ENCODE measurements at places on chromosomes 2 and 18.

- DNase-seq = no peak
Observed at GRCh38 chr2:120118018-120118417, 105.1 kb downstream of the EPB41L5 start.

DNA sequence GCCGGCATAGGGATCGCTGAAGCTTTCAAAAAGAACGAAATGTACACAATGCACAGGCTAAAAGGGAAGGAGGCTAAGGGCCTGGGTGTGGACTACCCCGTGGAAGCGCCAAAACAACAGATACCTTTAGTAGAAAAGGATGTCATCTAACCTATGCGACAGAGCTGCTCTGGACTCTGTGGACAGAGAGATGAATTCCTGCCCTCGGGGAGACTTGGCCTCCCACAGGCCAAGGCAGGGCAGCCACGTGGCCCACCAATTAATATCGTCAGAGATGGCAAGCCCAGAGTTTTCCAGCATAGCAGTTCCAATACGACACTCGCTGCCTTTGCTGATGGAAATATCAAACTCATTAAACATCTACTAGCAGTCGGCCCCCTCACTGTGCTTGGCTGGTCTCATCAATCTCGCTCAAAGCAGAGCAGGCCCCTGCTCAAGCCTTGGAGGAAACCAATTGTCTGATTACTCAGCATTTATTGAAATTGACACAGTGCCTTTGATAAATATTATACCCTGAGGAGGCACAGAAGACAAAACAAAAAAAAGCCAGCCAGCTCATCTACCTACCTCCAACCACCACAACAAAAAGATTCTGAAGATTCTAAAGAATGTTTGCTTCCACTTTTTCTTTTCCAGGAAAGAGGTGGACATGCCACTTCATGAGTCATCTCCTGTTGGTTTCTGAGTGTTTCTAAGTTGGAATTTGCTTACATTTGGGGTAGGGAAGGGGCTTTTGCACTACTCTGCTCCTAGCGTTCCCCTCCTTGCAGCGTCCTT lies 79.0 kb upstream of the ACAA2 start:
- DNase-seq = peak; percentile 39

- DNase-seq = no peak
Observed at GRCh38 chr2:111168528-111169239, 48.0 kb downstream of the BCL2L11 start.

- DNase-seq = no peak
Observed at GRCh38 chr2:60671966-60672365, 84.1 kb upstream of the PAPOLG start.

DNA sequence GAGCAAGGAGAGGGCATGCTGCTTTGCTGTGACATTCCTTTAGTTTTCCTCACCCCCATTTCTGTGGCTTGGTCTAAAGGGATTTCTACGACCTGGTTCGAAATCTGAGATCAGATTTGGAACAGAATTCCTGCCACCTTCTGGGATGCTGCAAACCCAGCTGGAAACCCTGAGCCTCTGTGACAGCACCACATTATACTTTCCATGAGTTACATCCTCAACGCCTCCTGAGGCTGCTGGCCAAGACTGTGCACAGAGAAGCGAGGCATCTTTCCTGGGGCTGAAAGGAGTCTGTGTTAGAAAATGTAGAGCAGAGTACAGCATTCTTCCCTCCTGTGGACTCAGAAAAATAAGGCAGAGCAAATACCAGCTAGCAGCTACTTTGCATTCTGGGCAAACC lies 138.1 kb upstream of the CHAC2 start:
- no peak for DNase-seq

DNA sequence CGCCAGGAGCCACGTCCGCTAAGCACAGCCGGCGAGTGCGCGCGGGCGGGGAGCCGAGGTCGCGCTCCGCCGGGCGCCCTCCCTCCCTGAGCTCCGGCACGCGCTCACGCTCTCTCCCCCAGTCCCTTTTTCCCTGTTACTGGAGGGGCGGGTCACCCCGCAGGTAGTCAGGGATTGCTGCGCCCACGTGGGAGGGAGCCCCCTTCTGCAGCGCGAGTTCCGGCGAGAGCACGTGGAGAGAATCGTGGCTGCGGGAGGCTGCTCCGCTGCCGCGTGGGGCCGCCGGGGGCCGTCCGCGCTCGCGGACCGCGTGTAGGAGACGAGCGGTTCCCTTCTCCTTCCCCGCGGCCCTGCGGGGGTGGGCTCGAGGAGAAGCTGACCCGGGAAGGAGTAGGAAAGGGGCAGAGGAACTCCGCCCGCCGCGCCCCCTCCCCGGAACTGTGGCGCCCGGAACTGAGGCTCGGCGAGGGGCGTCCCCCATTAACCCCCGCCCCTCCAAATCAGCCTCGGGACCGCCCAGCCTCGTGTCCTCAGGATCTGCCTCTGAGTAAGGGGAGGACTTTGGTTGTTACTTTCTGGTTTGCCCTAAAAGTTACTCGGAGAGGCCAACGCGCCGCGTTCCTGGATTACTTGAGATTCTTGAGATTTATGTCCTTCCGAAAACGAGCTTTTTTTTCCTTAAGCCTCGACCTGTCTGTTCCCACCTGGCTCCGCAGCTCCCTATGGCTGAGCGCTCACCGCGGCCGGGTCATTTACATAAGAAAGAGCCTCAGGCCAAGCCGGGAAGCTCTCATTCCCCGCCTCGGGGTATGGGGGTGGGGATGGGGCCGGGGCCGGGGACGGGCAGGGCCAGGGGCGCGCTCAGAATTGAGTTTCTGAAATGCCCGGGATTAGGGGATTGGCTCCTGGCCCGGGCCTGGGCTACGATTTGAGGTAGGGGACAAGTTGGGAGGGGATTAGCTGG lies 1.1 kb downstream of the HK2 start:
- DNase-seq = peak; percentile 55

DNA sequence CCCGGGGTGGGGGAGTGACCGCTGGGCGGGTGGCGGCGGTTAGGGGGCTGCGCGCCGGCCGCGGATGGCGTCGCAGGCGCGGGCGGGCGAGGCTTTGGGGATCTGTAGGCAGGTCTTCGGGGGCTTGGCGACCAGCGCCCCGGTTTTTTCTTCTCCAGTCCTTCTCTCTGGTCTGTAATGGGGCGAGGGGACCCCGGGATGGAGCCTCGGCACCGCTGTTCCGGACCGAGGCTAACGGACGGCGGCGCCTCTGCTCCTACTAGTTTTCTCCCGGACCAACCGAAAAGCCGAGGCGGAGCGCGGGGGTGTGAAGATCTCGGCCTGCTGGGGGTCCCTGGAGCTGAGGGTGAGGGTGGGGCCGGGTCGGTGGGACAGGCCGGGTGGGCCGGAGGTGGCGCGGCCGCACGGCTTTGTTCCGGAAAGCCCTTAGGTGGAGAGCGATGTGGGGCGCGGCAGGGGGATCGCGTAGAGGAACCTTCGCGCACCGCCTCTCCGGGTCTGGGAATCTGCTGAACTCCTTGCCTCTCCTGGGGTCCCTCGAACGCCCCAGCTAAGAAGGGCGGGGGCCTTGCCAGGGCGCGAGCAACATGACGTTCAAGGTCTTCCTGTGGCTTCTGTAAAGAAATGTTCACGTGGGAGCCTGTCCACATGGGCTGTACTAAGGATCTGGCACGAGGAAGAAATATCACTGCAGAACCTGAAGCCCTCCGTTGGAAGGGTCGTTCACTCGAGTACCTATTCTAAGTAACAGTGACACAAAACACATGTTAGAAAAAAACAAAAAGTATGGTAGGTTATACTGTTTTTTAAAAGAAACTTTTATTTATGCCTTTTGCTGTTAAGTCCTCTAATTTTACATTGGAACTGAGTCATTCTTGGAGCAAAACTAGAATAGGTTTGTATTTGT lies 861 bp downstream of the SLC39A10 start:
- DNase-seq = peak; percentile 80

DNA sequence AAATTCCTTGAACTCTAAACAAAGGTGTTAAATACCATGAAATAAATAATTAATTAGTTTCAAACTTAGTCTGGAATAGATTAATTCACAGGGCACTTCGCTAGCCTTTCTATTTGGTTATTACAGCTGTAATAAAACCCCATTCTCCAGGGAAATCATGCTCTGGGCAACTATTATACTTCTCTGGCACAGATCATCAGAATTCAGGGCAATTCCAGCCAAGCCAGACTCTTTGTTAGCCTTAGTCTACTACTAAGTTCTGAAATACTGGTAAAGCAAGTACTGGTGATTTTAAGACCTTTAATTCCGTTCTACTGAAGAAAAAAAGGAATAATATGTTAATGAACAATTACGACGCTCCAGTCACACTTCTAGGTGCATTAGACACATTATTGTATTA lies 123.4 kb upstream of the PDE1A start:
- no peak for DNase-seq

GRCh38 chr2:105104208-105104731 lies 66.4 kb downstream of the MRPS9 start:
- no peak for DNase-seq

GRCh38 chr2:166891727-166892126 lies 3.4 kb downstream of the XIRP2 start:
- no peak for DNase-seq

DNA sequence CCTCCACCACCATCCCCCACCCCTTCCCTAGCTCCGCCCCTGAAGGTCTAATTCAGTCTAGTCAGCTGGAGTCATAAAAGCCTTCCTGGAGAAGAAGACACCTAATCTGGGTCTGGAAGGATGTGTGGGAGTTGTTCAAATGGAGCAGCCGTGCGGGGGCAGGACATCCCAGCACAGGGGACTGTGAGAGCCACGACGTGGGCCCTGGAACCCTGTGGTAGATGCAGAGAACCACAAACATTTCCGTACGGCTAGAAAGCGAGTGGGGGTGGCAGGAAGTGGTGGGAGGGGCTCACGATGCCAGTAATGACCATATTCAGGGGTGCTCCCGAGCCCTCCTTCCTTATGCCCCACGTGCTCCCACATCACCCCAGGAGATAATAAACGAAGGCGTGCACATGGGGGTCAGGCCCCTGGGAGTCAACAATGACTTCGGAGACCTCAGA lies 20.9 kb upstream of the COL6A3 start:
- no peak for DNase-seq

DNA sequence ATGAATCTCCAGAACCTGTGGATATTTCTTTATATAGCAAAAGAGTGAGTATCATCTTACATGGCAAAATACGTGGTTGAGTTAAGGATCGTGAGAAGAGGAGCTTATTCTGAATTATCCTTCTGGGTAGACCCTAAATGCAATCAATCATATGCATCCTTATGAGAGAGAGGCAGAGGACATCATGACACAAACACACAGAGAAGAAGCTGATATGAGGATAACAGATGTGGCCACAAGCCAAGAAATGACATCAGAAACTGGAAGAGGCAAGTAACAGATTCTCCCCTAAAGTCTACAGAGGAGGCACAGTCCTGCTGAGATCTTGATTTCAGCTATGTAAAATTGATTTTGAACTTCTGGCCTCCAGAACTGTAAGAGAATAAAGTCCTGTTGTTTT lies 730.2 kb upstream of the ZNF804A start:
- no peak for DNase-seq

- DNase-seq = peak; percentile 86
Observed at GRCh38 chr2:27303093-27304025, 4.9 kb downstream of the UCN start.

DNA sequence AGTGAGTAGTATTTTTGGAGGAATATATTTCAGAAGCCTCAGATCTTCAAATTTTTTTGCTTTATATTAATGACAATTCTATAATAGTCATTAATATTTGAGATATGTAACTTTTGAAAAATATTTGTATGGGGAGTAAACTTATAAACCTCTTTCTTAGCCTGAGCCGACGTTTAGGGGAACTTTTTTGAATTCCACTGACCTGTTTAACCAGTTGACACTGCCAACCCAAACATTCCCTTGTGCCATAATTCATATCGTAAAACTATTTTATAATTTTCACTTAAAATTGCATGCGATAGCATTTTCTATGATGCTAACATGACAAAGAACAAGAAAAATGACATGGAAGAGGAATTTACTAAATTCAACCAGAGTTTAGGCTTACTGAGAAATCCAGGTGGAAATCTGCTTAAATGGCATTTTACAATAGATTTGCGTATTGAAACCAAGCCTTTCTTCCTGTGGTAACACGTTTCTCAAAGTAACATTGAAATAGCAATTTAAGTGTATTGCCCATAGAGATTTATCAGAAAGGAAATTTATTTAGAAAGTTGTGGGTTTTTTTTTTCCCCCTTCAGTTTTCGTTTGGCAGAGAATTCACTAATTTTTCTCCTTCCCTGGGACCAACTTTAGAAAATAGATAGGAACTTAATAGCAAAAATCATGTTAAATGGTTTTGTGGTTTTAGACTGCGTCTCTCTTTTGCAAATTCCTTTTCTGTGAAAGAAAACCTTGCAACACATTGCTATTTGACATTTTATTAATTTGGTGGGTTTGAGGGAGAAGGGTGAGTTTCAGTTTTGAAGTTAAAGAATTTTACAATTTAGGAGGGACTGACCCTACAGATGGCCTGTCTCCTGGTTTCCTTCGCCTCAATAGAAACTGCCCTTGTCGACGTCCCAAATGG lies 77.4 kb downstream of the TANC1 start:
- no peak for DNase-seq

- DNase-seq = no peak
Observed at GRCh38 chr2:189696223-189696622, 21.8 kb downstream of the ANKAR start.

- no peak for DNase-seq
Observed at GRCh38 chr2:119282996-119283511, 59.4 kb downstream of the STEAP3 start.

DNA sequence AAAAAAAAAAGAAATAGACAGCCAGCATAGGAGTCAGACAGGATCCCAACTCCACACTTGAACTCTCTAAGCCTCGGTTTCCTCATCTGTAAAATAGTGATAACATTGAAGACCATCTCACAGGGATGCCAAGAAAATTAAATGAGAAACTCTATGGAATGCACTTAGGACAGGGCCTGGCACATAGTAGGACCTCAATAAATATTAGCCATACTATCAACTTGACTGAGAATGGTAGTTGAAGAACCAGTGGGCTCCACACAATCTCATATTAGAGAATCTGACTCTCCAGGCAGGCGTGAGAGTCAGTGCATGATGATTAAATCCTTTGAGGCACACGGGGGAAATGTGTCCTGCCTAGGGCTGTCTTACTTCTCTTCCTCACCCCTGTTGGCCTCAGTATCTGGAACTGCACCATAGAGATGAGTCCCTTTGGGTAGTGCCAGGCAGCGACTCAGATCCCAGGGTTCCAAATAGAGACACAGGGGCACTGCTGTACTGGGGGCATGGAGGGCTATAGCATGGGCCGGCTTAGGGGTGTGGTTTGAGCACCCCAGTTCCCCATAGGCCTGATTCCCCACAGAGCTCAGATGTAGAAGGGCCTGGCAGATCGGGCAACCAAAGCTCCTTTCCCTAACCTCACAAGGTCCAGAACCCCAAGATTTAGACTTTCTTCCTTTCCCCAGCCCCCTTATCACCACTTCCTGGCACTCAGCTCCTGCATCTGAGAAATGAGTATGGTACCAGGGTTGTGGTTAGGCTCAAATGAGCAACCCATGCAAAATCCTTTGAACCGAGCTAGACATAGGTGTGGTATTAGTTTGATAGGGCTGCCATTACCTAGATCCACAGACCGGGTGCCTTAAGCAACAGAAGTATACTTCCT lies 51.3 kb upstream of the CAB39 start:
- no peak for DNase-seq

DNA sequence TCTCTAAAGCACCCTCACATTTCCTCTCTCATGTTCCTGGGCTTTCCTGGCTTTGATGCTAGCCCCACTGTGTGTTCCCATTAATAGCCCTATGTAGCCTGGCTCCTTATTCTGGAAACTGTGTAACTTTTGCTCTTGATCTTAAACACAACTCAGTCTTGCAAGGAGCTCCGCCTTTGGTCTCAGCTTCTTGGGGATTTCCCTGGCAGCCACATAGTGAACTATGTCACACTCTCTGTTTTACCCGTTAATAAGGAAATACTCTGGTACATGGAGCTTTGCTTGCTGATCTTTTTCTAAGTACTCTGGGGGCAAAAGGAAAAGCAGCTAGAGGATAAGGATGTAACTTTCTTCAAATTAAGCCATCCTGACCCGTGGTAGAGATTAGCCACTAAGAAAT lies 259.3 kb downstream of the NEDD4L start:
- DNase-seq = no peak
